ENCODE measurements at places on chromosomes 3 and 15. TPM values are rescaled to one million over a fixed set of nuclear protein-coding genes. Genes with fewer than 3 reads are reported as not detected.

DNA sequence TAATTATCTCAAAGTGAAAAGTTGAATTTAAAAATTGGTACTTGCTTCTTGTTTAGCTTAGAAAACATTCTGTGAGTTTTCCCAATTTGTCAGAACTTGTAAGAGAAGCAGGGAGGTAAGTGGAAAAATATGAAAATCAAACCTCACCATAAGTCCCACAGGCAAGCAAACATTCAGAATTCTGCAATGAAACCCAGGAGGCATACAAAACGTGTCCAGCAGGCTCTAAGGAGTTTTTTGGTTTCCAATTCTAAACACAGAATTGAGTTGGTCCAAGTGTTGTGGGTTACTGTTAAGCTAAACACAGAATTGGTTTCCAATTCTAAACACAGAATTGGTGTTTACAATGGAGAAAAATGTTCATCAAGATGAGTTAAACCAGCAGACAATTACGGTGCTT, 27.1 kb upstream of the ACKR4 start:
- no peak for DNase-seq

DNA sequence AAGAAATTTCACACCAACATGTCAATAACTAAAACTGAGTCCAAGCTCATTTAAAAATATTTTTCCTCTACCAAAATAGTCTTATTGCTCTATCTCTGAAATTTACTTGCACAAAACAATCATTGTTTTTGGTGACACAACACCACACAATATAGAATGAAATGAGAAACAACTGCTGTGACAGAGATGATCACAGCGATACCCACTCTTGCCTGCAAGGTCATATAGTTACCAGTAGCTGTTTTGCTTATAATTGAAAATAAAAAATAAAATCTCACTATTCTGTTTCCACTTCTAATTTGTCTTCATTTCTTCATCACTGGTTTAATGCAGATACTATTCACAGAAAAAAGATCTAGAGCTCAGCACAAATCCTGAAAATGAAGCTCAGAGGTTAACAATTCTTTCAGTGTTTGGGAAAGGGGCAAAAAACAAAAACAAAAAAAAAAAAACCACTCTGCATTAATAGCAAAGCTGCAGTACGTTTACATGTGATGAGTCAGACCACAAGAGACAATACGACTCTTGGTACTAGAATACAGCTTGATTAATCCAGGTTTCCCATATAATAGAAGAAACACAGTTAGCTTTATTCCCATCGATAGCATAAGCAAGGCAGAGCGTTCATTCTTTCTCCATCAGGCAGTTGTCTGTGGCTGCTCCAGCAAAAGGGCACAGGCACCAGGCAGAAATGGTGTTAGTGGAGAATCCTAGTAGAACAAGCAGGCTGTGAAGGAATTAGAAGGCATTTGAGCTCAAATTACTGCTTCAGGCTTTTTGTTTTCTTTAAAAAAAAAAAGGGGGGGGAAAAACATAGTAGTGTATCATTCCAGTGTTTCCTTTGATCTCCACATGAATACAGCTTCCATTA, 773 bp downstream of the ANKRD28 start:
- DNase-seq: peak; percentile 31

DNA sequence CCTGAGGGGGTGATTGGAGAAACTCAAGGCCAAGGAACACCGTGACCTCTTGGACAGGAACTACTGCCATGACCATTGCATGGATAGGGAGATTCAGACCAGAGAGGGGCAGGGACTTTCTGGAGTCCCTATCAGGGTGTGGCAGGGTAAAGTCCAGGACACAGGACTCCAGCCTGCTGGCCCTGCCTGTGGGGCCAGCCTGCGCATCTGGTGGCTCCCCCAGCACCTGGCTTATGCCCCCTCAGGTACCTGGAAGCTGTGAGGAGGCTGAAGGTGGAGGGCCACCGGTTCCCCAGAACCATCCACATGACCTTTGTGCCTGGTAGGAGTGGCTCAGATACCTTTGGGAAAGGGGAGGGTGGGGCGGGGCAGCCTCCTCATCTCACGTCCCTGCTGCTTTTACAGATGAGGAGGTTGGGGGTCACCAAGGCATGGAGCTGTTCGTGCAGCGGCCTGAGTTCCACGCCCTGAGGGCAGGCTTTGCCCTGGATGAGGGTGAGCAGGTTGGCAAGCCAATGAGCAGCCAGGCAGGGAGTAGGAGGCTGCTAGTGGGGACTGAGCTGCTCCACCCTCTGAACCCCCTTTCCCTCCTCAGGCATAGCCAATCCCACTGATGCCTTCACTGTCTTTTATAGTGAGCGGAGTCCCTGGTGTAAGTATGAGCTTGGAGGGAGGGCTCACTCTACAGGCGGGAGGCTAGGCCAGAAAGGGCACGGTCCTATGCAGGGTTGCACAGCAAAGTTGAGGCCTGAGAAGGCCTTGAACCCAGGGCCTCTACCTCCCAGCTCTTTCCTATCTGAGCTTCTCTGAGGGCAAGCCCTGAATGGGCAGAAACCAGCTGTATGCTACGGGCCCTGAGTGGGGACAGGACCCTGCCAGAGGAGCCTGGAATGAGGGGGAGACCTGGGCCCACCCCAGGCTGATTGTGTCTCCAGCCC, 2.9 kb downstream of the ACY1 start:
- no peak for DNase-seq

DNA sequence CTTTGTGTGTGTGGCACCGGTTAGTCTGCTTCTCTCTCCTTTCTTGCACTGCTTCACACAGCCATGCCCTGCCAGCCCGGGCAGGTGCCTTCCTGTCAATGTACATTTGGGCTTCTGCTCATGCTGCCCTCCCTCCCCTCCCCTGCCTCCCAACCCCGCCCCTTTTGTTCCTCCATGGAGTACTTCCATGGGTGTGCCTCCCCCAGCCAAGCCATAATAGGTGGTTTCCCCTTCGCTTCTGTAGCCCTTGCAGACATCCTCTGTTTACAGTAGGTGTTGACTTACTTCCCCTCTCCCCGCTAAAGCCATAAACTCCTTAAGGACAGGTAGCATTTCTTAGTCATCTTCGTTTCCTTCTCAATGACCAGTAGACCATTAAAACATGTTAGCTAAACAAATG, 31.8 kb upstream of the CRTC3 start:
- DNase-seq: no peak

DNA sequence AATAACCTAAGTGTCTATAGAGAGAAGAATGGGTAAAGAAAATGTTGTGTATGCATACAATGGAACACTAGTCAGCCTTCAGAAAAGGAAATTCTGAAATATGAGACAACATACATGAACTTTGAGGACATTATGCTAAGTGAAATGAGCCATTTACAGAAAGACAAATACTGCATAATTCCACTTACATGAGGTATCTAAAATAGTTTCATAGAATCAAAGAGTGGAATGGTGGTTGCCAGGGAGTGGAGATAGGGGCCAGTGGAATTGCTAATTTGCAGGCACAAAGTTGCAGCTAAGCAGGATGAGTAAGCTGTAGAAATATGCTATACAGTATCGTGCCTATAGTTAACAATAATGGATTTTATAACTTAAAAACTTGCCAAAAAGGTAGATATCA, 779.6 kb upstream of the ARPP21 start:
- DNase-seq: no peak

- DNase-seq: no peak
Measured at GRCh38 chr3:141811348-141811747, 48.1 kb downstream of the GRK7 start.

GRCh38 chr3:55902221-55902900, 415.3 kb upstream of the WNT5A start:
- no peak for DNase-seq

GRCh38 chr3:119669906-119670570, 7.2 kb downstream of the COX17 start:
- DNase-seq: no peak

- no peak for DNase-seq
Measured at GRCh38 chr3:167866331-167866730, 130.8 kb downstream of the SERPINI1 start.

DNA sequence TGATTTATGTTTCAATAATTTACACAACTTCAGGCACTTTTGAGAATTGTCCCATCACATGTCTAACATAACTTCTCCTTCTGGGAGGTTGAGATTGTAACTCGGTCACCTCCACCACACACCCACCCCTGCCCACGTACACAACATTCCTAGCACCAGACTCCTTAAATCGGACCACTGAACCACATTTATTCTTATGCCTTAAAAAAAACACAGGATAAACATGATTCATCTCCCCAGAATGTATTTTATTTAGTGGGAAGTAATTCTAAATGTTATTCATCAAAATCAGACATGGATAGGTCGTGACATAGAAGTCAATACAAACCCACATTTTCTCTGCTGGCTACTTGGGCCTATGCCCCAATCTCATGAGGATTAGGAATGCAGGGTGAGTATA, 3.0 kb downstream of the SNTN start:
- DNase-seq: no peak

ATG3 gene
- polyA plus RNA-seq: 38.4 TPM

TRH gene
- polyA plus RNA-seq: 0.54 TPM

HYPK gene
- 12.3 TPM for polyA plus RNA-seq

TMOD3 gene
- 9.4 TPM for polyA plus RNA-seq

Measured in ovary (tissue), 10 donors.